ENCODE measurements at places on chromosomes 16 and 17.
A peak's percentile ranks its signal among the peaks of the same experiment; 100 is the strongest.

DNA sequence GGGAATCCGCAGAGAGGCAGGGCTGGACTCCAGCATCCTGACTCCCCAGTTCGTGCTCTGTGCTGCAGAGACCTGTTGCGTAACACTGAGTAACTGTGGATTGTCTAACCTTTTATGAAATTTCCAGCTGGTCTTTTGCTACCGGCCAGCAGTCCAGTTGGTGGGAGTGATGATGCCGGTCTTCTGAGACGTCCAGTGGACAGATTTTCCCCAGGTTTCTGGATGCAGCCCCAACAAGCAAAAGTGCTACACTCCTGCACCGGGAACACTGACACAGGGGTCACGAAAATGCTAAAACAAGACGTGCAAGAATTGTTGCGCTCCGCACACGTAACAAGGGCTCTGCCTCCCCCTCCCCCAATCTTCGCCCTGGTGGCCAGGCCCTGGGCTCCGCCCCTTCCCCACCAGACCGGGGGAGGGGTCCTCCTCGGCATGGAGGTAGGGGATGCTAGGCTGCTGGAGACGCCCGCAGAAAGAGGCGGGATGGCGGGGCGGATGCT, 701 bp upstream of the MRC2 start:
- DNase-seq, result peak; percentile 70

DNA sequence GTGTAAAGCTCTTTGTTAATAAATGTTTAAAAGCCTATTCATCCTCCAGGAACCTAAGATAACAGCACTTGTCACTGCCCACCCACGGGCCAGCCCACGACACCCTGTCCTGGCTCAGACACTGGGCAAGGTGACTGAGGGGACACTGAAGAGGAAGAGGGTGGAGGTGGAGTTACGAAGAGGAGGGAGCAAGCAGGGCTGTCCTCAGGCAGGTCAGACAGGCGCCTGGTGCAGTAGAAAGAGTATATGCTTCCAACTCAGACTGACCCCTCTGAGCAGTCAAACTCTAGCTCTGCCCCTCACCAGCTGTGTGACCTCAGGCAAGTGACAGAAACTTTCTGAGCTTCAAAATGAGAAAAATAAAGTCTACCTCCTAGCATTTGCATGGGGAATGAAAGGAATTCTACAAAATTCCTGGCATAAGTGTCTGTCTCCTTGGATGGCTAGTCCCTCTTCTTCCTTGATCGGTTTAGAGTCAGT, 22.8 kb downstream of the TEX2 start:
- peak; percentile 48 for DNase-seq

GRCh38 chr16:71645450-71645849, 19.5 kb downstream of the MARVELD3 start:
- peak; percentile 64 for DNase-seq

DNA sequence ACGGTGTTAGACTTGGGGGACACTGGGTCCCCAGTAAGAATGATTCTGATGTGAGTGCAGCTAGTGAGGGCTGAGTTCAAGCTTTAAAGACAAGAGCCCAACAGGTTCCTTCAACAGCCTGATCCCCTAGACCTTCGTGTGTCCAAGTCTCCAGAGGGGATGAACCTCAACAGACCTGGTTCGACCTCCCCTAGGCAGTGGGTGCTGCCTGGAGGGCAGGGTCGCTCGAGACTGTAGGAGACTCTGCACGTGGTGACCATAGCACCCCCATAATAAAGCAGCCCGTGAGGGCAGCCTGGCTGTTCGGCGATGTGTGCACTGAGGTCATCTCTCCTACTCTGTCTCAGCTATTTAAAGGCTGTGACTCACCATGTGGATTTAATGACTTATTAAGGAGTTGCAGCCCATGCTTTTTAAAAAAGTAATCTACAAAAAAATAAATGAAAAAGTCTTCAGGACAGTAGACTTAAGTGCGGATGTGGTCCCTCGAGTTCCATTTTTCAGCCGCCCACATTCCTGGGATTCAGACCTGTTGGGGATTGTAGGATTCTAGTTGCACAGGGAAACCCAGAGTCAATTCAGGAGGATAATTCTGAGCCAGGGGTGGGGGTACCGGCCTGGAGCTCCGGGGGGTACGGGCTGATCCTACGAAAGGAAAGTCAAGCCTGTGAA, 23.4 kb upstream of the METRNL start:
- DNase-seq, result peak; percentile 83

DNA sequence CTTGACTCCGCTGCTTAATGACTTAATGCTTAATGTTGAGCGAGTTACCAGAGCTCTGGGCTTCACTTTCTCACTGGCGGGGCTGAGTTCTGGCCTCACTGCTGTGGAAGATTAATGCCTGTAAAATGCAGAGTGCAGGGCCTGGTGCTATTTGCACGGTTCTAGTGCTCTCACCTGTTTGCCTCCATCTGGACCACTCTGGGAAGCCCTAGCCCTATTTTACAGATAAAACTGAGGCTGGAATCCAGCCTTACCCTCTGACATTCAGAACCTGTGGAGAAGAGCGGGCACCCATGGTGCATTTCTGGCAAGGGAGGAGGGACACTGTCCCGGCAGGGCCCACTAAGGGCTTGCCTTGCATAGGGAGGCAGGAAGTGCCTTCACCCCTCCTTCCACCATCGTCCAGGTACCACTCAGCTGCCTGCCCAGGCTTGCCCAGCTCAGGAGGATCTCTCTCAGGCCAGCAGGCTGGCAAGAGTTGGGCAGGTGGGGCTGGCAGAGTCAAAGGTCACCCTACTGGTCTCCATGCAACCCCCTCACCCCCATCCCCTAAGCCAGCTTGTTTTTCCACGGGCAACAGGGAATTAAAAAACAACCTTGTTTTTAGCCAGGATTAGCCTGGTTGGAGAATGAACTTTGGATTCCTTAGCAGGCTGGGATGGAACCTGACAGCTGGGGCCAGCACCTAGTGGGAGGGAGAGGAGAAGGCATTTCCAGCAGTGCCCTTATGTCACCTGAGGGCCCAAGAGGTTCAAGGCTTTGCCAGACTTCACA, 4.1 kb upstream of the UBALD1 start:
- DNase-seq, result no peak

GRCh38 chr16:14087590-14088154, 16.6 kb downstream of the MRTFB start:
- DNase-seq, result peak; percentile 8

- DNase-seq, result no peak
Measured at GRCh38 chr17:33396818-33397217, 103.7 kb upstream of the ASIC2 start.

DNA sequence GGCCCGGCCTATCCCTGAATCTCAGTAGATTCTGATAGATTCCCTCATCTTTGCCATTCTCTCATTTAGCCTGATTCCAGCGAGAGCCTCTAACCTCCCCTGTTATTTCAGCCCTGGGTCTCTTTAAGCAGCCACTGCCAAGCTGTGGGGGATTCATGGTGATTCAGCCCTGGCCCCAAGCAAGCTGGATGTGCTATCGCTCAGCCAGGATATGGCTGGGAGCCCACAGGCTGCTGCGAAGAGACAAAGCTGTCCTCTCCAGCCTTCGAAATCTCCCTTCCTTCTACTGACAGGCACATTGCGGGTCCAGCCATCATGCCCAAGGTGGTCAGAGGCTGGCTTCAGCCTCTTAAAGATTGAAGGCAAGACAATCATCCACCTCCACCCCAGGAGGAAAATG, 394.1 kb downstream of the SOX9 start:
- peak; percentile 63 for DNase-seq

DNA sequence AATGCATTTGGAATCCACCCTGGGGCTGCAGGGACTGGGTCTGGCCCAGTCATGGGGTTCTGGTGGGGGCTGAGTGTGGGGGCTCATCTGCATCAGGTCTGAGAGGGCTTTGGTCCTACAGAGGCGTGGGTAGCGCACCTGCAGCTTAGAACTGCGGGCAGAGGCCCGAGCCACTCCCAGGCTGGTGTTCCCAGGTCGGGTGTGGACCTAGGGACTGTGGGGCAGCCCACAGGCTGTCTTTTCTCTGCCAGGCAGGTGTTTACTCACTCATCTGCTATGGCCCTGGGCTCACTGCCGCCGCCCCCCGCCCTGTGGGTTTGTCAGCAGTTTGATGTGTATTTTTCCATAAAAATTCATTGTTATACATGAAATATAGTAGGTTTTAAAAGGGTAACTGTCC, 27.0 kb upstream of the DOC2B start:
- DNase-seq, result no peak

DNA sequence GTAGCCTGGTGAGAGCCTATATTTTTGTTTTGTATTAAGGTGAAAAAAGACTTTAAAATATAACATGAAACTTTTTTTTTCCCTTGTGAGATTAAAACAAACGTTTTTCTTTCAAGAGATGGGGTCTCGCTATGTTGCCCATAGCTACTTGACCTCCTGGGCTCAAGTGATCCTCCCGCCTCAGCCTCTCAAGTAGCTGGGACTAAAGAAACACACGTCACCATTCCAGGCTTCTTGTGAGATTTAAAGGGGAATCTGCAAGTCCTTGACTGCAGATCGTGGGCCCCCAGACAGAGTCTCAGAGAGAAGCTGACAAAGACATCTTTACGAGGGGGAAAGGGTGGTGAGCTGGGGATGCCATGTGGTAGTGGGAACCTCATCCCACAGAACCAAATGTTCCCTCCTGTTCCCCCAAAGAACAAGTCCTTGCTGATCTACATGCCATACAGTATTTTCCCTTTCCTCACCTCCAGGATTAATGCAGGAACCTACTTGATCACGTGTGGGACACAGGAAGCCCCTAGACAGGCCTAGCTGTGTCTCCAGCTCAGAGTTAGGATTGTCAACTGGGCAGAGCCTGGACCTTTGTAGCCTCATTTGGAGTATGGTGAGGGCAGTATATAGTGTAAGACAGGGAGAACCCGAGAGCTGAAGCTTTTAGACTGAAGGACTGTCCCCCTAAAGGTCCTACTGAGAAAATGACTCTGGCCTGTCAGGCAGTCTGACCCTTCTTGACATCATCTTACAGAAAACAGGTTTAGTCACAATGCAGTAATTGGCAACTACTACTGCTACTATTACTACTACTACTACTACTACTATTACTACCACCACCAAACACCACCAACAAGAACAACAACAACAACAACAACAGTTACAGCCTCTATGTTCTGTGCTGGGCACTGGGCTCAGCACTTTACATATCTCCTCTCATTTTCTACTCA, 4.1 kb downstream of the MAP3K14 start:
- DNase-seq, result no peak

- DNase-seq, result peak; percentile 68
Measured at GRCh38 chr17:2883544-2884213, 87.4 kb downstream of the RAP1GAP2 start.

- no peak for DNase-seq
Measured at GRCh38 chr16:31043352-31043751, 10.0 kb downstream of the STX4 start.

GRCh38 chr17:59899099-59899498, 6.2 kb downstream of the RPS6KB1 start:
- no peak for DNase-seq

GRCh38 chr16:50596762-50597450, 48.7 kb downstream of the NKD1 start:
- no peak for DNase-seq

- peak; percentile 71 for DNase-seq
Measured at GRCh38 chr17:37752482-37752881, 7.6 kb upstream of the HNF1B start.

DNA sequence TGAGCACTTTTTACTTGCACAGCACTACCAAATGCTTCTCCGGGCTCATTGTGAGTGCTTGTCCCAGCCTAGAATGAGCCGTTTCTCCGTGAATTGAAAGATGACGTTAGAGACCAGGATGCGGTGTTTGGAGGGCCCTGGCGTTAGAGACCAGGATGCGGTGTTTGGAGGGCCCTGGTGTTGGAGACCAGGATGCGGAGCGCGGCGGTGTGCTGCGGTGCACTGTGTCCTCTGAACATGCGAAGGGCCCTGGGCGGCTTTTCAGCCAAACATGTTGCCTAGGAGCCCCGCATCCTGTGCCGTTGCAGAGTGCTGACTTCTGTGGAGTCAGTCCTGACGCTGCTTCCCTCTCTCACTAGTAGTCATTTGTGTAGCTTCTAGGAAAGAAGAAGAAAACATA, 42.7 kb downstream of the BANP start:
- DNase-seq, result no peak

DNA sequence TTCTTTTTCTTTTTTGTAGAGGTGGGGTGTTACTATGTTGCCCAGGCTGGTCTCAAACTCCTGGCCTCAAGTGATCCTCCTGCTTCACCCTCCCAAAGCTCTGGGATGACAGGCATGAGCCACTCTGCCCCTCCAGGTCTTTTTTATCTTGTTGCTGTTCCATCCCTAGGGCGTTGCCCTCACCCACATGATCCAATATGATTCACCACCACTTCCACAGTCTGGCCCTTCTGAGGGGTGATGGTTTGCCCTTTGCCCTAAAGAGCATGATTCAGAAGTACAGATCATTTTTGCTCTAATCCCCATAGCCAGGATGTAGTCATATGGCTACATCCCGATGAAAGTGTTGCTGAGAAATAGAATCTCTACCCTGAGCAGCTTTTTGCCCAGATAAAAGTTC, 18.8 kb downstream of the STX4 start:
- peak; percentile 90 for DNase-seq

DNA sequence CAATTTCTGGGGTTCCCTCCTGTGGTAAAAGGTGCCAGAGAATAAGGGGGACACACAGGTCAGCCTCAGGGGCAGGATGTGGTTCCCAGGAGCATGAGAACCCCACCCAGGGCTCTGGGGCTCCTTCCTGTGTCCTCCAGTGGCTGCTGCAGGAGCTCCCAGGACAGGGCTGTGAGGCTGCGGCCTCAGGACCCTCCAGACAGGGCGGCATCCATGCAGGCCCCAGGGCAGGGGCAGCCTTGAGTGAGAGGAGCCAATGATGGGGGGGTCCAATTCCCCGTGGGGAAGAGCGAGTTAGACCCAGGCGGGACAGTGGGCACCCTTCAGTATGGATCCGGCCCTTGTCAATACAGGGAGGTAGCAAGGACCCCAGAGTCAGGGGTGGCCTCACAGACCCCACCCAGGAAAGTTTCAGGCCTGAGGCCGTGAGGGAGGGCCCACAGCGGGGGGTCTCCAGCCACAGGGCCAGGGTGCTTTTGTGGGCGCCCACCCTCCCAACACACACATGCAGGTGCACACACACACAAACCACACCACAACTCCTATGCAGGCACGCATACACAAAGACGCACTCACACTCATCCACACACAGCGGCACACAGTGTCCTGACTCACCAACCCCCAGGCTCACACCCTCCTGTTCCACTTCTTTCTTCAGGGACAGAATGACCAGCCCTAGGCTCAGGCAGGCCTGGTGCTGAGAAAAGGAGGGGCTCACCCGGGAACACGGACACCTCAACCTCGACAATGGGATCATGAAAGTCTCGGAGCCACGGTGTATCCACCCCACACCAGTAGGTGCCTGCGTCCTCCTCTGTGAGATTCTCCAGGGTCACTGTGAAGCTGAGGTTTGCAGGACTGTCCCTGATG, 1.8 kb downstream of the CD300C start:
- DNase-seq, result no peak

All from fibroblast of skin of scalp (primary cell).